ENCODE measurements at places on chromosomes 7 and 10.

DNA sequence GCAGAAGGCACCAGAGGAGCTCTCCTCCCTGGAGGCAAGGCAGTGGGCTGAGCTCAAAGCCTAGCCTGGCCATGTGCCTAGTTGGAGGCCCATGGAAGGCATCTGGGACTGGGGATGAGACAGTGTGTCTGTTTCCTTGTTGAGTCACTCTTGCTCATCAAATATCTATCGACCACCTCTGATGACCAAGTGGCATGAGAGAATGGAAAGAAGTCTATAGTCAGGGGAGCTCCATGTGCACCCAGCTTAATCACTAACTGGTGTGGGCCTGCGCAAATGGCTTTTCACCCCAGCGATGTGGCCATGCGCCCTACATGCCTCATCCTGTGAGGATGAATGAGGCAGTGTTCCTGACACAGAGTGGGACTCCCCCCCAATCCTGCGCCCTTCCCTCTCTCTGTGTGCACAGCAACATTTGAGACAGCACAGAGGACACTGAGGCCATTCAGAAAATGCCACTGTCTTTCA is 229.9 kb downstream of the RPS24 start:
- DNase-seq: no peak

GRCh38 chr10:11406746-11407145 is 204.7 kb downstream of the USP6NL start:
- DNase-seq: no peak

- no peak for DNase-seq
Observed at GRCh38 chr7:143493751-143494150, 16.1 kb downstream of the TAS2R41 start.

- DNase-seq: no peak
Observed at GRCh38 chr7:45394117-45394708, 180.0 kb upstream of the ADCY1 start.

- no peak for DNase-seq
Observed at GRCh38 chr7:149027611-149028345, 527 bp downstream of the PDIA4 start.

DNA sequence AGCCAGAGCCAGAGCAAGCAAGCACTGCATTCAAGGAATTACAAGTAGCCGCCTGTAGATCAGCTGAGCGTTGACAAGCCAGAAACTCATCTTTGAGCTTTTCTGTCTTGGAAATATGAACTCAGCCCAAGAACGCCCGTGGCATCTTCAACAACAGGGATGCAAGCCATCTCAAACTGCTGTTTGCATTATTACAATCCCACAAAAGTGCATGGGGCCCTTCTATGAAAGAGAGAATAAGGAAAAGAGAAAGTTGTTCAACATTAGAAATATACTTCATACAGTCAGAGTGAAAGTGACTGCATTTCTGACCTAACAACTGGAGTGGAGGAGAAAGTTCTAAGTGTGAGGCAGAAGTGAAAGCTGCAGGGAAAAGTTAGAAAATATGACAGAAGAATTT is 6.5 kb downstream of the SGCE start:
- DNase-seq: no peak

GRCh38 chr10:88500656-88501055 is 82.5 kb downstream of the RNLS start:
- DNase-seq: no peak

DNA sequence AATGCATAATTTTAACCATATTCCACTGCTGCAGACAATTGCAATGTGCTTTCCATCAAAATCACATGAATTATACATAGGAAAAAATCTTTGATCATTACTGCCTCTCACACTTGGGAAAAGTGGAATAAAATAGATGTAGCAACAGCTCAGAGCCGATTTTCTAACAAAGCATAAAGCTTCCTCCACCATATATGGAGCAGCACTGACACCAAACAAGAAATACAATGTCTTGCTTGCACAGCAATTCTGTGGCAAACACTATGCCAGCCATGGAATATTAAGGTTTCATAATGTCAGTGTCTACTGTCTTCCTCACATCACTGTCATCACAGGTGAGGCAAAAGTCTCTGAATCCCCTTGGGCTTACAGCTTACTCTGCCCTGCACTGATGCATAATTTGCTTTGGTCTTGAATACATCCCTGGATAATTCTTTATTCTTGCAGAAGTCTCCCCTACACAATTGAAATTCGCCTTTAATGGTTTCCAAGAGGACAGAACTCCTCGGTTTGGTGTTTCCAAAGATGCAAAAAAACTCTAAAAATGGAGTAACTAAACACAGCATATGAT is 198.5 kb downstream of the CACNA2D1 start:
- no peak for DNase-seq

DNA sequence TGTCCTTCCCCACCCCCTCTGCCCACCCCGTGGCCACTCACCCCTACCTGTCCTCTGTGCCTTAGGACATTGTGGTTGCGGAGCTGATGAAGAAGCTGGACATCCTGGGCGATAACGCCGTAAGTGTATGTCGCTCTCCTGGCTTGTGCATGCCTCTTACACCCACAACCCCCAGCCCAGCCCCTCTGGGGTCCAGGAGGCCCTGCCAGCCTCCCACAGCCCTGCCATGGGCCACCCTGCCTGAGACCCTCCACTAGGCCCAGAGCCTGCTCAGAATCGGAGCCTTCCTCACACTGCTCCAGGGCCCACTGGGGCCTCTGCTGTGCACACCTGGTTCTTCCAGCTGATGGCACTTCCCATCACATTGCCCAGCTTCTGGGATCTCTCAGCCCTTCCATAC is 36.8 kb upstream of the DPYSL4 start:
- no peak for DNase-seq
